GM03348 (cell line): ENCODE measurements at places on chromosomes 5 and 9.

DNA sequence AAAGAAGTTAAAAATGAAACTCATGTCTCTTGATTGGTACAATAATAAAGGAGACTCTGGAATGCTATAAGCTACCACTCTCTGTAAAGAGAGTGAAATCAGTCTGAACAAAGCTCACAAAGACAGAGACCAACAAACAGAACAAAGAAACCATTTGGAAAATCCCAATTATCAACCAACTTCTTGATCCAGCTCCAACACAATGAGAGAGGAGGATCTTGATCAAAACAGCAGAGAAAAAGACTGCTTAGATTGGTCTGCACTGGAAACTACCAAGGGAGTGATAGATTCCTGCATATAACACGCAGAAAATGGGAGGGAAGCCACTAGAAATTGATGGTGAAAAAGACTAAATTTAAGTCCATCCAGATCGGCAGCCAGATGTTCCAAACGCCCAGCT is 23.1 kb upstream of the RNF38 start:
- DNase-seq: no peak

- DNase-seq: no peak
These were observed 223.2 kb upstream of the PANK3 start for GRCh38 chr5:168802337-168802736.

GRCh38 chr9:97516111-97516510 is 14.6 kb downstream of the TMOD1 start:
- DNase-seq: no peak

GRCh38 chr5:169164481-169164925 is 136.4 kb downstream of the SLIT3 start:
- peak; percentile 72 for DNase-seq

- peak; percentile 8 for DNase-seq
These were observed 495.8 kb downstream of the CHSY3 start for GRCh38 chr5:130400091-130400490.
